Panc1 (cell line): ENCODE measurements at places on chromosomes 5 and 9.

- DNase-seq, result no peak
Observed at GRCh38 chr5:133121611-133122150, 69.9 kb downstream of the HSPA4 start.

DNA sequence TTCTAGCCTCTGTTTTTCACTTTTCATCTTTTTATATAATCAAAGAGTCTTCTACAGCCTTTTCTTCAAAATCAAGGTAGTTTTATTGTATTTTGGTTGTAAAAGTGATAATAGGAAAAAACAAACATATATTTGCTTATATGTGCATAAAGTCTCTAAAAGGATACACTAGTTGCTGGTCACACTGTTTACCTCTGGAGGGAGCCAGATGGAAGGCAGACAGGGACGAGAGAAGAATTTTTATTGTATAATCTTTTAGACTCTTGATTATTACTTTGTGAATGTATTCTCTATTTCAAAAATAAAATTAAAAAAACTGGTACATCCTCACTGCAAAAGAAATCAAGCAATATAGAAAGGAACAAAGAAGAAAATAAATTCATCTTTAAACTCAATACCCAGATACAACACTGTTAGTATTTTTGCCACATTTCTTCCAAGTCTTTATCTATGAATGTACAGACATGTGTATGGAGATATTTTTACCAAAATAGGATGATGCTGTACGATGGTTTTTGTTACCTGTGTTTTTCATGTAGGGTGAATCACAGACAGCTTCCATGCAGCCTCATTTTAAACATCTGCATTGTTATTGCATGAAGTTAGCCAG is 6.1 kb upstream of the RNF183 start:
- no peak for DNase-seq

- DNase-seq, result no peak
Observed at GRCh38 chr5:108168915-108169314, 213.0 kb downstream of the FBXL17 start.

GRCh38 chr9:32716425-32716824 is 66.9 kb upstream of the TMEM215 start:
- DNase-seq, result no peak

DNA sequence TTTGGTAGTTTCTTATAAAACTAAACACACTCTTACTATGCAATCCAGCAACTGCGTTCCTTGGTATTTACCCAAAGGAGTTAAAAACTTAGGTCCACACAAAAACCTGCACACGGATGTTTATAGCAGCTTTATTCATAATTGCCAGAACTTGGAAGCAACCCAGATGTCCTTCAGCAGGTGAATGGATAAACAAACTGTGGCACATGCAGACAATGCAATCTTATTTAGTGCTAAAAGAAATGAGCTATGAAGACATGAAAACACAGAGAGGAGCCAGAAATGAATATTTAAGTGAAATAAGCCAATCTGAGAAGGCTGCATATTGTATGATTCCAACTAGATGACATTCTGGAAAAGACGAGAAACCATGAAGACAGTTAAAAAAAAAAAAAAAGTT is 10.7 kb downstream of the WNK2 start:
- no peak for DNase-seq
